ENCODE measurements at places on chromosomes 1 and 21.

- DNase-seq, result peak; percentile 19
These were observed 20.6 kb downstream of the ABCD3 start for GRCh38 chr1:94438692-94439276.

DNA sequence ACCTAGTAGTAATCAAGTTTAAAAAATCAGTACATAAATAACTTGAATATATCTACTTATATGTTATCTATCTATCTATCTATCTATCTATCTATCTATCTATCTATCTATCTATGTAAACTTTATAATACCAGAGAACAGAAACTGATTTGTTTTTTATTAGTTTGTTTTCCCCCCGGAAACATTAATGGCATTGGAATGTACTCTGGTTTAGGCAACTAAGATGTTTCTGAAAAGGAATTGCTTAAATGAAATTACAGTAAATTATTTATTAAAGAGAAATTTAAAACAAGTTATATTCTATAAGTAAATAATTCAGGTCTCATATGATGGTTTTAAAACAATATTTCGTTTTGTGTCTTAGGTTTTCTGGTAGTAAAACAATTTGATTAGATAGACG is 681.0 kb upstream of the ADAMTS5 start:
- DNase-seq, result no peak

GRCh38 chr1:11985851-11986250 is 5.6 kb downstream of the MFN2 start:
- peak; percentile 19 for DNase-seq

- no peak for DNase-seq
These were observed 9.5 kb downstream of the EPHA8 start for GRCh38 chr1:22572818-22573217.

DNA sequence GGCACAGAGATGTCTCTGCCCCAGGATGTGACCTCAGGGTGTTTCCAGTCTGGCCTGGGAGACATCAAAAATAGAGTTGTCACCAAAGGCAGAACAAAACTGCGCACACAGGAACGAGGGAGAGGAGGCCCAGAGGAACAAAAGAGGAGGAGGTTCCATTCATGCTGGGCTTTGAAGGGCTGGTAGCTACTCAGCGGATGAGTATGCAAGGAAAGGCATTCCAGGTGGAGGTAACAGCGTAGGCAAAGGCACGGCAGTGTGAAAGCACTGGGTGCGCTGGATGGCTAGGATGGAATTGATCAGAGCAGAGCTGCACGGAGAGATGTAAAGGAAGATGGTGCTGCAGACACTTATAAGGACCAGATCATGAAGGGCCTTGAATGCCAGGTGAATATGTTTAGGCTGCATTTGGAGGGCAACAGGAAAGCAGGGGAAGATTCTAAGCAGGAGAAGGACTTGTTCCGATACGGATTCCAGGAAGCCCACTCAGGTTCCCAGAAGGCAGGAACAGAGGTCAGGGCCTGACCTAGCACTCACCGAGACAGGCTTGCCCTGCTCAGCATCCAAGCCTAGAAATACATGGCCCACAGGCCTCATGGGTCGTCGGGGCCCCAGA is 6.3 kb downstream of the COL16A1 start:
- DNase-seq, result no peak

GRCh38 chr1:119007339-119007669 is 19.2 kb upstream of the TBX15 start:
- DNase-seq, result no peak

DNA sequence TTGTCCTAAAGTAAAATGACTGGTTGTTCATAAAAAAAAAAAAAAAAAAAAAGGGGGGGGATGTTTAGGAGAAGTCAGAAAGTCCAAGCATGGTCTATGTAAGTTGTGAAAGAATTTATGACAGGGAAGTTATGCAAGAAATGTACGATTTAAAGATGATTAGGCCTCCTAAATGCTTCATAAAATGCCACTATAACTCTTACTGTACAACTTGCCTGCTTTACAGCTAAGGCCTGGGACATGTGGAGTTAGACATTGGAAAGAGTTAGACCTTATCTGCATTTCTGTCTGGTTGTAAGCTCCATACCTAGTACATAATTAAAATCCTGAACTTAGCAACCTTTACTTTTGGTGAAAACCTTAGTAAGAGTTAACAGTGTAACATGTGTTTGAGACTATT is 150.0 kb downstream of the TPR start:
- no peak for DNase-seq

DNA sequence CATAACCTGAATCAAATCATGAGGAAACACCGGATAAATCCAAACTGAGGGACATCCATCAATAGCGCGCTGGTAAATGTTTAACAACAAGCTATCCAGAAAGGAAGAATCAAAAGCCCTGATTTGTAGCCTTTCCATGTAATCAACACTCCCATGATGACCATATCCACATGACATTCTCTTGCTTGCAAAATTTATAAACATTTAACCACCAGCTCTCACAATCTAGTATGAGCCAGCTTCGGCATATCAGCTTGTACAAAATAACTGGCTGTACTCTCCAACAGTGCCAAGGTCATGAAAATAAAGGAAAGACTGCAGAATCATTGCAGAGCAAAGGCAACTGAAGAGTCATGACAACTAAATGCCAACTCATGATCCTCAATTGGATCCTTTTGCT is 15.7 kb downstream of the HSD11B1 start:
- DNase-seq, result no peak

DNA sequence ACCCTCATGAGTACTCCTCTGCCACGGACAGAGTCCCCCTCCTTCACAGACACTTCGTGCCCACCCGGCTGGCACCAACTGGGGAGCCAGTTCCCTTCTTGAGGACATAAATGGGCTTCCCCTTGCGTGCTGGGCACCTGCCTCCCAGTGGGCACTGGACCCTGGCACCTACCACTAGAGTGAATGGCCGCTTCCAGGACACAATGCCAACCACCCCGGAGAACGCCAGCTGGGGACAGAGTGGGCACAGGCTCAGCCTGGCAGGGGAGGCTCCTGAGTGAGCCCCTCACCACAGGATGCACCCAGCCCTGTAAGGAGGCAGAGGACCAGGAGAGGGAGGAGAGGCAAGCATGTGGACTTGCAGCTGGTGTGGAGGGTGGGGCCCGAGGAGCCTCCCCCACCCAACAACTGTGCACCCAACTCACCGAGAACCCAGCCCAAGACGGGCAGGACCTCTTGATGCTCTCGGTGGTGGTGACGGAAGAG is 1.0 kb downstream of the ENTREP3 start:
- DNase-seq, result peak; percentile 9

Measured in AG08395 (cell line).